Stimulated activated CD4-positive, alpha-beta T cell treated with anti-CD3 and anti-CD28 coated beads, Interleukin-1b, Interleukin-23, amount 100 ng/mL, for 4 hours (primary cell): ENCODE measurements at places on chromosomes 12 and 14.
A peak's percentile ranks its signal among the peaks of the same experiment; 100 is the strongest.

- DNase-seq: peak; percentile 79
These were observed at the start of gene POLE2 for GRCh38 chr14:49687942-49688700. POLE2 (minus strand) TSS chr14:49688214; CDS start chr14:49688203, 11 bp downstream.

DNA sequence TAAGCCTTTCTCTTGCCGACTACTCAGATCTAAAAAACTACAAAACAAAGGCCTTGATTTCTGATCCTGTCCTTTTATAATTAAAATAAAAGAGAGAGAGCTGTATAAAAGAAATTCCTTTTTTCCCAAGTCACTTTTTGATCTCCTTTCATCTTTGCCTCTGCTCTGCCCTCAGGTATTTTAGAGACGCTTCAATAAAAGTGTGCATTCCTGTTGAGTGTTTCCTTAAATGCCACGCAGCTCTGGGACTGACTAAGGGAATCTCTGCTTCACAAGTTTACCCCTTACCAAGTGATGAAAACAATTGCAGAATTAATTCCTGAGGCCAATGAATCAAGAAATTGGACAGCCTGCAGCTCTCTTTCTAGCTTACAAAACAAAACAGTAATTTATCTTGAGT lies 1109.8 kb downstream of the TMTC2 start:
- no peak for DNase-seq

DNA sequence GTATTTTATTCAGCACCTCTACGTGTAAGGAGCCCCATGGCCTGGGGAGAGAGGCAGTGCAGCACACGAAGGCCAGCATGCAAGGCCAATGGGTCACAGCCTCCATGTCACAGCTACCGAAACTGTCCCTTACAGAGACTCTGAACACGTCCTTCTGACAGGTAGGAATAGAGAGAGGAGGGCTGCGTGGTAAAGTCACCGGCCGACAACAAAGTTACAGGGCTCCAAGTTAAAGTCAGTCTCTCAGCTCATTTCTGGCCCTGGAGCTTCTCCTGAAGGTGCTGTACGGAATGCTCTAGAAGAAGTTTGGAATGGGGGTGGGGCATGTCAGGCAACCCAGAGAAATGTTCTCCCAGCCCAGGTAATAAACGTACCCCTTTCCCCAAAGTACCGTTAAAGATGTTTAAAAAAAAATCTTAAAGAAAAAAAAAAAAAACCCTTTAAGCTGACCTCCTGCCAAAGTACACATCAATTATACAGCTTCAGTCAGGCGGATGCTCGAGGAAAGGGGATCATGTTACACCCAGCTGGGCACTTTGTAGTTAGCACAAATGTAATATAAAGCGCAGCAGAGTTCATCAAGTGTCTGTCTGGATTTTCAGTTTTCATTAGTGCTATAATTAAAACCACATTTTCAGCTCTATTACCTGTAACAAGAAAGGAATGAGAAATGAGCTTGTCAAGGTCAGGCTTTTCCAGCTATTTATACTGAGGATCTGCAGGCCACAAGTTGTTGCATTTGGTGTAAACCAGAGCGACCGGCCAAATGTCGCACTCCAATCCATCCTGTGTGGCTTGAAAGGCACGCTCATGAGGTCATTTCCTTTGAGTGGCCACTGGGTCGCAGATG lies 53.3 kb upstream of the CDKN3 start:
- no peak for DNase-seq

- no peak for DNase-seq
These were observed 1514.9 kb upstream of the TMEM132C start for GRCh38 chr12:126752021-126752420.

GRCh38 chr14:64826333-64826732 lies 53.4 kb downstream of the SPTB start:
- DNase-seq: no peak
